Hypothalamus (tissue), 51 donors: ENCODE measurements at places on chromosomes 4 and X.

DNA sequence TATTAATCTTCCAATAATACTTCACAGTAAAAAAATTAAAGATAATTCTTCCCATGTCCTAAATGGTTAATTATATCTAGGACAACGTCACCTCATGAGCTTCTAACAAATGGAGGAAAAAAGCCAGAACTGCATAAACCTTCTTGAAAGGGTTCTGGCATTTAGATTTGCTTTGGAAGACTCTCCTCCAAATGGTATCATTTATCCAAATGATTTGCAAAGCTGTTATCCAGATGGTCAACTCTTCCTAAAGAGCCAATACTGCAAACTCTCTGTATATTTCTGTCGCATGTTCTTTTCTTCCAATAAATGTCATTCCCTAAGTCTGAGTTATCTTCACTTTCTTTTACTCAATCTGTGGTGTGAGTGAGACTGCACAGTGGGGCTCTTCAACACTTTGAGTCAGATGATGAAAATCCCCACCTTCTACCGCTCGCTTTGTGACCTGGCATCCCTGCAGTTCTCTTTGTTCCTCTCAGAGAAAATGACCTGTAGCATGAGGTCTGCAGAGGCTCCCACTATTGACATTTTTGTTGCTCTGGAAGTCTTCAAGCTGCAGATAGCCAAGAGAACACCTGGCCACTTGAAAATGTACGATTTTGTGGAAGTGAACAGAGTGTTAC lies 52.9 kb downstream of the TMEM150C start:
- DNase-seq, result no peak

DNA sequence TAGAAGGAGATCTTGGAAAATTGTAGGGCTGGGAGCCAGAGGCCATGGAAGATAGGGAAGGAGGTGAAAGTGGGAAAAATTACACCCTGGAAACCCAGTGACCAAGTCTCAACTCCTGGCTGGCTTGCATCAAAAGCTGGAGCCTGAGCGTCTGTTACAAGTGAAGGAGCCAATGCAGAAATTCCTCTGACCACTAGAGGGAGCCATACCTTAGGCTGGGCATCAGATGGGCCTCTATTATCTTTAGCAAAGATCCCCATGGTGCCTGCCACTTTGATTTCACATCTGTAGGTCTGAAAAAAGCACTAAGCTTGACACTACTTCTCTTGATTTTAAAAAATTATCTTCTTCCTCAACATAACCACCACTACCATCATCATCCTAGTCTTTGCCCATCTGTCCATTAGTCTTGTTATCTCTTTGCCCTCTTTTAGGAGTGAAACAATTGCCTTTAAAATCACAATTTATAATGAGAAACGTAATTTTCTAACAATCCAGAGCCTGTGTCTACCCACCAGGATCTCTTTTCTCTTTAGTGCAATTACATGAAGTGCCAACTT lies 62.9 kb downstream of the ANAPC4 start:
- peak; percentile 19 for DNase-seq

DNA sequence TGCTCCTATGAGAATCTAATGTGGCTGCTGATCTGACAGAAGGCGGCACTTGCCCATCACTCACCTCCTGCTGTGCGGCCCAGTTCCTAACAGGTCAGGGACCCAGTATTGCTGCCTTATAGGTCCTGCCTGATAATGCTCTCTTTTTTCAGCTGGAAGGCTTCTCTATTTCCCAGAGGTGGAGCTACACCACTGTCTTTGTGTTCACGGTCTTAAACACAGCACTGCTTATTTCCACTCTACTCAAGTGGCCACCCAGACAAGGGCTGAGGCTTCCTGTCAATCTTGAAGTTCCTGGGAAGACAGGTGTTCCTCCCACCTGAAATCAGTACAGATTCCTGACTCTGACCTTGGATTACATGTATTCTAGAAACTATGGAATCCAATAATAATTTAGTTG lies 270.6 kb downstream of the NR3C2 start:
- no peak for DNase-seq

DNA sequence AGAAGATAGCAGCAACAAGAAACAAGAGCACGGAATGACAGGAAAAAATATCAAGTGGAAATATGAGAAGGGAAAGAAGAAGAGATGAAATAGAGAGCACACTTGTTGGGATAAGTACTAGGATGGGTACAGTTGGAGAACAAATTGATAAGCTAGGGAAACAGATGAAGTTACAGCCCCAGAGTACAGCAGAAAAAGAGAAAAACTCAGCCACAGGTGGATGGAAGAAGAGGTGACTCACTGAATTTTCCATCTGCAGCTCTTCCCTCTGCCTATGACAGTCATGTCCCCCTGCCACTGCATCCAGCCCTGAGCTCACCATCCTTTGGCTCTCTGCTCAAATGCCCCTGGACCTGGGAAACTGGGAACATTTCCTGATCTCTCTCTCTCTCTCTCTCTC lies 209.0 kb downstream of the BCOR start:
- DNase-seq, result no peak

- no peak for DNase-seq
Observed at GRCh38 chr4:139631791-139632190, 33.8 kb upstream of the MGST2 start.

DNA sequence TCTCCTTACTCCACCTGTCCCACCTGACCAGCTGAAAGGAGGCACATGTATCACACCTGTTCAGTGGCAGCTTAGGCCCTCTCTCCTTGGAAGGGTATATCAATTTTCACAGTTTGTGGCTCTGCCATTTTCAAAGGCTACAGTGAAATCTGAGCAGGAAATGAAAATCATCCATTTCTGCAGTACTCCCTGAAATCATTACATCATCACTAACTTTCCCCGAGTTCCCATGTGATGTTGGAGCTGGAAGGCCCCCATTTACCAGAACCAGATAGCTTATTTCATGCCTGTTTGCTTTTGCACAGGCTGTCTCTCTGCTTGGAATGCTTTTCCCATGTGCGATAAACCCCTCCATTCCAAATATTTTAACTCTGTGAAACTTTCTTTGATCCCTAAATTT lies 31.0 kb upstream of the STX18 start:
- no peak for DNase-seq

DNA sequence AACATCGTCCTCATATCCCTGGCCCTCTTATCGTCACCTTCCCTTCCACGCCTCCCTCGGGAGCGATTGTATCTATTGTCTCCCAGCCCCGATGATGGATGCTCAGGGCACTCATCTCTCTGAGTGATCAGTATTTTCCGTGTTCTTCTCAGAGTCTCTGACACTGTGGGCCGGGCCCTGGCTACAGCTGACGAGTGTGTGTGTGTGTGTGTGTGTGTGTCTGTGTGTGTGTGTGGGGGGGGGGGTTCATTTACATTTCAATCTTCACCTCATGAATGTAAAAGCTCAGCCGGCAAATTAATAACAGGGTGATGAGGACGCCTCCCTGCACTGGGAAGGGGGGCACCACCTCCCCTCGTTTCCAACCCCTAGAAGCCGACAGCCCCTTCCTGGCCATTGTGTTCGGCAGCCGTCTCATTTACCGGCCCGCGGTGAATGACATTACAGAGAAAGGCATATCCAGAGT lies 159.5 kb downstream of the SHOX start:
- no peak for DNase-seq

DNA sequence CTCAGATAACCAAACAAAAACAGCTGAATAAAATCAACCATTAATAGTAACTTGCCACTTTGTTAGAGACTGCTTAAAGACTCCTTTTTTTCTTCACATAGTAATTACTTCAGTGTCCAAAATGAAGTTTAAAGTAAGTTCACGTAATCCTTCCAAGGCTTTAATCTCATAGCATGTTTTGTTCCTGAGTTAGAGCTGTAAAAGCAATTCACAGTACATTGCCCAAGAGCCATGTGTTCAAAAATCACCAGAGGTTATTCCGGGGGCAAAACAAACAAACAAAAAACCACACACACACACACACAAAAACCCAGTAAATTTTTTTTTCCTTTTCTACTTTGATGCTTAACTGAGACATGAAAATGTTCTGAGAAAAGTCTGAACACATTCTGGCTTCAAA lies 6.1 kb downstream of the GPR82 start:
- no peak for DNase-seq

DNA sequence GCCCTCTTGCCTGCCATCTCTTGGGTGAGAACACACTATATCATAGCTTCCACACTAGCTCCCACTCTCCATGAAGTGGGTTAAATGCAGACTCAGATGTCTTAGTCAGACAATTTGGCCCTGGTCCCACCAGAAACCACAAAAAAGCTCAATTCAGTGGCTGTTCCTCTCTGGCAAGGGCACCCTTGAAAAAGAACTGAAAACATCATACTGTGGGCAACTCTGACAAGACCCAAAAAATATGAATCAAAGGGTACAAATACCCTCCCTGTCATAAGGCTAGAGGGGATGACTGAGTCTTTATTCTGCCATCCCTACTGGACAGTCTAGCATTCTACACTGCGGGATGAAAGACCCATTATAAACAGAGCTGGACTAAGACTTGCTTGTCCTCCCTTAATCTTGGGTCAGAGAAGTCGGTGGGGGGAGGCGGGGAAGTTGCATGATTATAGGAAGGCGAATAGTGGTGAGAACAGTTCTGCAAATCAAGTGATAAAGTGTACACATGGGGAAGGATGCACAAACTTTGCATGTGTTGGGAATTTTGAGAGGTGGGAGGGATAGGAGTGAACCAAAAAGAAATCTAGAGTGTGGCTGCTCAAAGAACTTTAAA lies 172.1 kb downstream of the OPHN1 start:
- DNase-seq, result no peak
